ENCODE measurements at places on chromosomes 4 and X. TPM values are rescaled to one million over a fixed set of nuclear protein-coding genes. Genes with fewer than 3 reads are reported as not detected.
A peak's percentile ranks its signal among the peaks of the same experiment; 100 is the strongest.

- no peak for DNase-seq
Measured at GRCh38 chr4:6749340-6750171, 33.0 kb upstream of the KIAA0232 start.

GRCh38 chr4:70938086-70938485 is 35.9 kb downstream of the MOB1B start:
- DNase-seq = no peak

GLRA2 gene
- total RNA-seq = not detected

- DNase-seq = no peak
Measured at GRCh38 chr4:67909905-67910584, 26.2 kb upstream of the TMPRSS11D start.

- DNase-seq = no peak
Measured at GRCh38 chrX:125532411-125533089, 212.9 kb downstream of the TEX13C start.

- no peak for DNase-seq
Measured at GRCh38 chr4:95212692-95213091, 336.1 kb downstream of the UNC5C start.

CFAP47 gene
- not detected for total RNA-seq

FRG2 gene
- not detected for total RNA-seq

GRCh38 chr4:28225050-28225449 is 1364.4 kb downstream of the STIM2 start:
- DNase-seq = no peak

HNRNPDL gene
- 154 TPM for total RNA-seq

DNA sequence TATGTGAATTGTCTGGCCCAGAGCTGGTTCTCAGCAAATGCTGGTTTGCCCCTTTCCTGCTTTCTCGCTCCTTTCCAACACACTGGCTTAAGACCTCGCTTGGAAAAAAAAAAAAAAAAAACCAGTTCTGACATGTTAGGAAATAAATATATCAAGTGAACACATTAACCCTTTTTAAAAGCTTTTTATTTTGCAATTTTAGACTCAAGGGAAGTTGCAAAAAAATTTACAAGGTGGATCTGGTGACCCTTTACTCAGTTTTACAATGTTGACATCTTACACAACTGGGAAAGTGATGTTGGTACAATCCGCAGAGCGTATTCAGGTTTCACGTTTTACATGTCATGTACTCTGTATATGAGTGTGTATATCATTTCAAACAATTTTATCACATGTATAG is 100.1 kb downstream of the RTL5 start:
- DNase-seq = no peak

NELFA gene
- 14.7 TPM for total RNA-seq

- DNase-seq = peak; percentile 93
Measured at GRCh38 chr4:1870328-1870577, 940 bp upstream of the NSD2 start.

GRCh38 chrX:39301036-39301435 is 499.8 kb downstream of the MID1IP1 start:
- DNase-seq = no peak

MAP7D2 gene
- total RNA-seq = 0.19 TPM

CYSLTR1 gene
- 1.8 TPM for total RNA-seq

DNA sequence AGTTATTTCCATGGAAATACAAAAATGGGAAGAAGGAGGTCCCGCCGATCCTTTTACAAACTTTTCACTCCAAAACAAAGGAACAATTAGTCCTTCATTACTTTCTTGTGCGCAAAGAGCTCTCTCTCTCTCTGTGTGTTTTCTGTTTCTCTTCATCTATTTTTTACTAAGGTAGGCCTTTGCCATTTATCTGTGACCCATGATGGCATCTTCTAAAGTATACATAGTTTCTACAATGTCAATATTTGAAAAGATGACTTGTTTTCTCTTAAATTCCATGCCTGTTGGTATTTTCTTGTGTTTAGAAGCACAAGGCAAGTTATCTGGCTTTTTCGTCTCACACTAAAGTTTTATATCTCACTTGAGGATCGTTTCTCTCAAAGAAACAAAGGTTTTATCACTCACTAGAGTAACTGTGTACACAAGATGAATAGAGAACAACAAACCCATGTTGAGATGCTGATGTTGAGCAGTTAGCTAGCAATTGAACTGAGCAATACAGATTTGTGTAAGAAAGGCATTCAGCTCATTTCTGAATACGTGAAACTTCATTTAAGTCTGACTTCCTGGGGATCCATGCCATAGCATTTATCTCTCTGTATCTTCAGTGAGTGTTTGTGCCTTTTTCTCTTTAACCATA is 250.3 kb downstream of the GBA3 start:
- no peak for DNase-seq

DNA sequence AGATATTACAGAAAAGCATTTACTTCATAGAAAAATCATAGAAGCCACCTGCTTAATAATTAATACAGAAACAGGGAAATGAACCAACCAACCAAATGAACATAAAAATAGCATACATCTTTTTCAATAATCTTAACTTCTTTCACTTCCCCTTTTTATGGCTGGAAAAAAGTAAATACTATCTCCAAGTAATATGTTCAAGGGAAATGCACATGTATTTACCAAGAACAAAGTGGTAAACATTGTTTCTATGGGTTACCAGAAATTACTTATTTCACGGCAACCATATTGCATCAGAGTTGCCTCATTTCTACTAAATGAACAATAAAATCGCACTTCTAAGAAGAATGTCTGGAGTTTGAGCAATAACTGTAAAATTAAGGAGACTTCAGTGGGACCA is 321.3 kb downstream of the TMA16 start:
- no peak for DNase-seq

GRCh38 chr4:78990938-78991810 is 51.9 kb upstream of the PAQR3 start:
- no peak for DNase-seq

DNA sequence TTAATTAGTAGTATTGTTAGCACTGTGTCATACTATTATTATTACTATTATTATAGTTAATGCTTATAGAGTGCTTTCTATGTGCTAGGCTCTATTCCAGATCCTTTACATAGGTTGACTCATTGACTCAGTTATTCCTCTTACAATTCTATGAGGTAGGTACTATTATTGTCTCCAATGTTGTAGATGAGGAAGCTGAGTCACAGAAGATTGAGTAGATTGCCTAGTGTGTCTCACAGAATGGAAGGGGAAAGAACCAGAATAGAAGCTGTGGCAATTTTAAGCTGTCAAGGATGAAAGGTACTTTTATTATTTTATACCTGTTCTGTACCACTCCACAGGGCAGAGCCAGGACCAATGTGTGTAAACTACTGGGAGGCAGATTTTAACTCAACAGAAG is 1.9 kb upstream of the TCEAL1 start:
- no peak for DNase-seq

SCRG1 gene
- total RNA-seq = 1.1 TPM

DNA sequence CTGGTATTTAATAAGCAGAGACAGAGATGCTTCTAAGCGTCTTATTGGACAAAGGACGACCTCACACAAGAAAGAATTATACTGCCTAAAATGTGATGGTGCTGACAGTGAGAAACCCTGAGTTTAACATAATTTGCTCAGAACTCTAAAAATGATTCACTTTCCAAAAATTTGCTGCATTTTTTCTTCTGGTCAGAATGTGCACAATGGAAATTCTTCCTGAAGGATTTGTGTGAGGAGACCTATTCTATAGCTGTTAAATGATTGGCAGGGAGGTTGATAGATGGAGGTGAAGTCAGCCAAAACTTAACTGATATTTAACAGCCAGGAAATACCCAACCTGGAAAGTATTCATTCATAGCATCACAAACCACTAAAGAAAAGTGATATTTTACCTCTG is 1.7 kb downstream of the MAGEC3 start:
- no peak for DNase-seq

DNA sequence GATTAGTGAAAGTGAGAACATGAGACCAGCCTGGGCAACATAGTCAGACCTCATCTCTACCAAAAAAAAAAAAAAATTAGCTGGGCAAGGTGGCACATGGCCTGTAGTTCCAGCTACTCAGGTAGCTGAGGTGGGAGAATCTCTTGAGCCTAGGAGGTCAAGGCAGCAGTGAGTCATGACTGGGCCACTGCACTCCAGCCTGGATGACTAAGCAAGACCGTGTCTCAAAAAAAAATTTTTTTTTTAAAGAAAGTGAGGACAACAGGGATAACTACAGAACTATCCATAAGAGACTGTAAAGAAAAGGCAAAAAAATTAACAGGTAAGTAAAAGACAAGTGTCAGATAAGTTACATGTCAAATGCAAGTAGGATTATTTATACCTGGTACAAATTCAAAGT is 13.5 kb upstream of the SPP1 start:
- no peak for DNase-seq
